Activated T-helper 2 cell treated with anti-CD3 and anti-CD28 coated beads, Interferon-gamma antibody, Interleukin-2, Interleukin-4, amounts not matched to agents 10 μg/mL and 5 μg/mL and 100 μg/mL, durations not matched to agents 14 hours and 24 hours and 36 hours (primary cell): ENCODE measurements at places on chromosomes 2 and 18. TPM values are rescaled to one million over a fixed set of nuclear protein-coding genes. Genes with fewer than 3 reads are reported as not detected.

GRCh38 chr18:54280220-54280569 is 10.9 kb downstream of the POLI start:
- H3K4me3 ChIP-seq, result no peak overlapping the region
- peaks cover 37% of the 10 kb centered on the region for H3K4me1 ChIP-seq
- peaks cover 64% of the 10 kb centered on the region for H3K36me3 ChIP-seq

DNA sequence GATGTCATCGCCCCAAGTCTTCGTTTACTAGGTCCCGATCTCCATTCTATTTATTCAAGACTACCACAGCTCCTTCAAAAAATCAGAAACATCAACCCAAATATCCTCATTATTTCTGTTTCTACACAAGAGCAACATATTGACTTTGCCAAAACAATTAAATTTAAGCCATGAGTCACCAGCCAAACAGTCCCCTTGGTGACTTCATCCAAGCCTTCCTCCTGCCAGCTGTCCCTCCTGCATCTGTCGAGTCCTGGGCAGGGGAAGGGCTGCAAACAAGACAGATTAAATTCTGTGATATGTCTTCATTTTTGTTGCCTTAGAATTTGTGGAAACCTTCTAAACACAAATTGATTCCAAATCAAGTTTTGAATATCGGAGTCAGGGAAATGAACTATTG is 110.3 kb downstream of the SP3 start:
- H3K36me3 ChIP-seq, result no peaks in the 10 kb centered on the region
- no peak overlapping the region for H3K4me3 ChIP-seq
- DNase-seq, result no peak

GRCh38 chr18:68543344-68543743 is 171.6 kb downstream of the TMX3 start:
- no peaks in the 10 kb centered on the region for H3K36me3 ChIP-seq
- no peaks in the 10 kb centered on the region for H3K27me3 ChIP-seq
- no peak for DNase-seq
- H3K4me1 ChIP-seq, result no peaks in the 10 kb centered on the region
- no peak overlapping the region for H3K27ac ChIP-seq

DNA sequence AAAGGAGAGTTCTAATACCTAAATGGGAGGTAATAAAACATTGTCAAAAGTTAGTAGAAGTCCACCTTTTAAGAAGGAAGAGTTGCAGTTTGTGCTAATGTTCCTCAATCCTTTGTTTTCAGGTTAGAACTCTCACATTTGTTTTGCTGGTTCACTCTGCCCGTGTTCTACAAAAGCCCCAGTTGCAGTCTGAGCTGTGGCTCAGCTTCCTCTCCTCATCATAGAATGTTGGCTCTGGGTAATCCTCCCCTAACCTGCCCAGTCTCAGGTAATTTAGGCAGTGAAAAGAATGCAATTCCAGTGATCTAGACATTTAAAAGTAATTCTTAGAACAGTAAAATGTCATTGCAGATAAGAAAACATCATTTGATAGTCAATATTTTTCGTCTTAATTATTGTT is 1410.4 kb upstream of the ZEB2 start:
- DNase-seq, result no peak
- H3K36me3 ChIP-seq, result no peaks in the 10 kb centered on the region
- H3K27me3 ChIP-seq, result no peaks in the 10 kb centered on the region
- no peak overlapping the region for H3K27ac ChIP-seq

The TTN gene
- 3.3 and 3.7 TPM in 2 replicates for total RNA-seq

The NPPC gene
- total RNA-seq, result 0.23 and 0.41 TPM in 2 replicates

The RAX gene
- total RNA-seq, result 0.32 TPM in 1 of 2 replicates, not detected in the other

The ZSWIM2 gene
- not detected in 2 replicates for total RNA-seq
